PC-3 (cell line): ENCODE measurements at places on chromosomes 6 and 20. TPM values are rescaled to one million over a fixed set of nuclear protein-coding genes. Genes with fewer than 3 reads are reported as not detected.
A peak's percentile ranks its signal among the peaks of the same experiment; 100 is the strongest.

DNA sequence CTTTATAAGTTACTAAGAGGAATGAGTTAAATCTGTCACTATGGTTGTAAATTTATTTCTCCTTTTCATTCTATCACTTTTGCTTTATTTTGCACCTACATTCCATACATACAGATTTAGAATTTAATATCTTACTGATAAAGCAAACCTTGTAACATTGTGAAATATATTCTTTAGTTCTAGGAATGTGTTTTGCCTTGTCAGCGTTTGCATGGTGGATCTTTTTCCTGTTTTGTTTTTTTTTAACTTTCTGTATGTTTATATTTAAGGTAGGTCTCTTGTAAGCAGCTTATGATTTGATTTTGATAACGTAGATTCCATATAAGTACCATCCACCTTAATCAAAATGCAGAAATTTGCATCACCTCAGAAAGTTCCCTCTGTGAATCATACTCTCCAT, 16.4 kb downstream of the RAB22A start:
- no peak for DNase-seq

- DNase-seq = peak; percentile 46
Observed at GRCh38 chr6:118708055-118708454, 56.7 kb upstream of the CEP85L start.

The RAET1L gene
- total RNA-seq = 1.1 and 3.6 TPM in 2 replicates

DNA sequence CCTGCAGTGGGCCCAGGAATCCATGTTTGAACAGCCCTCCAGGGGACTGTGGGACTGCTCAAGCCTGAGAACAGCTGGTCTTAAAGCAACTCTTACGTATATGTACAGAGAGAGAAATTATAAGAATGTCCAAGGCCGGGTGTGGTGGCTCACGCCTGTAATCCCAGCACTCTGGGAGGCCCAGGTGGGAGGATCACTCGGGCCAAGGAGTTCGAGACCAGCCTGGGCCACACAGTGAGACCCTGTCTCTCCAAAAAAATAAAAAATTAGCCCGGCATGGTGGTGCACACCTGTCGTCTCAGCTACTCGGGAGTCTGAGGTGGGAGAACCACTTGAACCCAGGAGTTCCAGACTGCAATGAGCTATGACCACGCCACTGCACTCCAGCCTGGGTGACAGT, 134.0 kb downstream of the DTNBP1 start:
- no peak for DNase-seq

DNA sequence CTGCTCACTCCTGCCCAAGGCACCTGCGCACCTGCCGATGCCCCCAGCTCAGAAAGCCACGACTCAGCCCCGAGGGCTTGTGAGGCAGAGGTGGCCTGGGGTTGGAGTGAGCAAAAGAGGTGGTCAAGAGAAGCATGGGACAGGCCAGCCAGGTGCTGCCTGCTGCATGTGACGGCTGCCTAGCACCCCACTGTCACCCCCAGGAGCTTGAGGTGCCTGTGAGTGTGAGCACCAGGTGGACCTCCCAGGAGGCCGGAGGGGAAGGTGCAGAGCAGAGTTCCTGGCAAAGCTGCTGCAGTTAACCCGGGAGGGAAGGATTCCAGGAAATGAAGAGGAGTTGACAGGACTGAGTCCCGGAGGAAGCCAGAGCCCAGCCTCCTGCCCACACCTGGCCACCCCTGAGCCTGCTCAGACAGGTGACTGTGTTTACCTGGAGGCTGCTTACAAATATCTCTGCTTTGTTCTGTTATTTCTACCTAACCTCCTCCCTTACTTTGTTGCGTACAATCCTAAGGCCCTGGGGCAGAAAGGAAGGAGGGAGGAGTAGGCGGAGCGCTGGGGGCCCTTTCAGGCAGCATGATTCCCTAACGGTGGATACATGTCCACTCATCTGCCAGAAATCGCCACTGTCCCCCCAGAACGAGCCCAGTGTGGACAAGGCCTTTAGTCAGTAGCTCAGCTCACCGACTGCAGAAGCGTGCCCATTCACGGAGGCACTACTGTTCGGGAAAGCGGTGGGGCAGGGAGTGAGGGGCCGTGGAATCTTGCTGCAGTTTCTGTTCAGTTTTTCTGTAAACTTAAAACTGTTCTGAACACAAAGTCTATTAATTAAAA, 87.5 kb upstream of the MPC1 start:
- no peak for DNase-seq
